ENCODE measurements at places on chromosomes 2 and 18. TPM values are rescaled to one million over a fixed set of nuclear protein-coding genes. Genes with fewer than 3 reads are reported as not detected.

Gene HOXD1
- total RNA-seq: not detected

Gene CFAP65
- not detected for total RNA-seq

DNA sequence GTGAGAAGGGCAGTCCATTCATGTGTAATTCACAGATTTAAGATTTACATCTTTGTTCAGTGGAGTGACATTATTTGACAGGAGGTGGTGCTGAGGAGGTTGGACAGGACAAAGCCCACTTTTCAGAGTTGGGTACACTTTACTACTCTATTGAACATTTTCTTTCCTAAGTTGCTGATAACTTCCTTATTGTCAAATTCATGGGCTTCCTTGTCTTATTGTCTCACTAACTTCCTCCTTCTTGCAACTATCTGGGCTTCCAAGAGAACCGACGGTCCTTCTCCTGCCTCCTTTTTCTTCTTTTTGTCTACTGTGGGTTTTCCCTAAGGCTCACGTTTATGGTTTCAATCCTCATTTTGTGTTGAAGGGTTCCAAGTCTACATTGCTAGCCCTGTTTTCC lies 67.7 kb upstream of the DNMT3A start:
- no peak overlapping the region for H3K4me3 ChIP-seq
- no peaks in the 10 kb centered on the region for H3K27me3 ChIP-seq
- no peak for DNase-seq
- peaks cover 3% of the 10 kb centered on the region for H3K36me3 ChIP-seq
- no peak overlapping the region for H3K27ac ChIP-seq
- H3K4me1 ChIP-seq: peaks cover 8% of the 10 kb centered on the region

- no peak overlapping the region for H3K4me3 ChIP-seq
- no peak for DNase-seq
- H3K36me3 ChIP-seq: no peaks in the 10 kb centered on the region
- H3K27ac ChIP-seq: no peak overlapping the region
- H3K27me3 ChIP-seq: peaks cover 4% of the 10 kb centered on the region
- no peaks in the 10 kb centered on the region for H3K4me1 ChIP-seq
These were observed 78.5 kb downstream of the TANC1 start for GRCh38 chr2:159046966-159047365.

- peaks cover 35% of the 10 kb centered on the region for H3K27me3 ChIP-seq
These were observed 405.9 kb downstream of the XIRP2 start for GRCh38 chr2:167293943-167294775.

DNA sequence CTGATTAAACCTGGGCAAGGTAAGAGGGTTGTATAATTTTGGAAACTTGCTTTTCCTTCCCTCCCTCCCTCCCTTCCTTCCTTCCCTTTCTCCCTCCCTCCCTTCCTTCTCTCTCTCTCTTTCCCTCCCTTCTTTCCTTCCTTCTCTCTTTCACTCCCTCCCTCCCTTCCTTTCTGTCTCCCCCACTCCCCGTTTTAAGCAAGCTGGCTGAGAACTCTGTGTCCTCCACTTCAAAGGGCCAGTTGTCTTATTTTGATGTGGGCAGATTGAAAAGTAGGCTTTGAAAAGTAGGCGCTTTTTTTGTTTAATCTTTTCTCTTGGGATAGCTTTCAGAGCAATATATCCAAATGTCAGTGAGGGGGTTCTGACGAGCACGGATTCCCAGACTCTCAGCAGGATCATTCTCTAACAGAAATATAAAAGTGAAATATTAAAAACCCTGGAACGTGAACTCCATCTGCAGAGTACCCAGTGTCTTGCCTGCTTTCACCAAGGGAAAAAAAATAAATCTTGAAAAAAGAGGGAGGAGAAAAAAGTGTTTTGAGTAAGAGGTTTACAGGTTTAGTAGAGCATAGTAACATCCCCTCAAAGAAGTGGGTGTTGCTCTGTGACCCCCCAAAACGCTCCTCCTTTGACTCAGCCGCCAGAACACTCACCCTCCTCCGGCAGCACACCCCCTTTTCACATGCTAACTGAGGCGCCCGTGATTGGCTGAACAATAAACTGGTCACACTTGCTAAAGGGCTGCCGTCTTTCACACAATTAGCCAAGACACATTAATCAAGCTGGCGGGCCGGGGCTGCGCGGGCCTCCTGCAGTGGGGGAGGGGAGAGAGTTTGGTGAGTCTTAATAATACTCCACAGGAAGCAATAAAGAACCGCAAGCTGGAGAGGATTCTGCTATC lies 52.2 kb downstream of the CDK15 start:
- H3K27me3 ChIP-seq: peaks cover 6% of the 10 kb centered on the region
- H3K27ac ChIP-seq: no peak overlapping the region
- peak overlapping the region; percentile 39 for H3K4me3 ChIP-seq
- H3K4me1 ChIP-seq: peaks cover 17% of the 10 kb centered on the region

GRCh38 chr2:198966269-198966668 lies 491.5 kb downstream of the SATB2 start:
- no peaks in the 10 kb centered on the region for H3K36me3 ChIP-seq
- H3K27ac ChIP-seq: no peak overlapping the region
- H3K4me1 ChIP-seq: no peaks in the 10 kb centered on the region
- DNase-seq: no peak
- no peaks in the 10 kb centered on the region for H3K27me3 ChIP-seq
